Skeletal muscle cell (primary cell): ENCODE measurements at places on chromosomes 3 and 15.

DNA sequence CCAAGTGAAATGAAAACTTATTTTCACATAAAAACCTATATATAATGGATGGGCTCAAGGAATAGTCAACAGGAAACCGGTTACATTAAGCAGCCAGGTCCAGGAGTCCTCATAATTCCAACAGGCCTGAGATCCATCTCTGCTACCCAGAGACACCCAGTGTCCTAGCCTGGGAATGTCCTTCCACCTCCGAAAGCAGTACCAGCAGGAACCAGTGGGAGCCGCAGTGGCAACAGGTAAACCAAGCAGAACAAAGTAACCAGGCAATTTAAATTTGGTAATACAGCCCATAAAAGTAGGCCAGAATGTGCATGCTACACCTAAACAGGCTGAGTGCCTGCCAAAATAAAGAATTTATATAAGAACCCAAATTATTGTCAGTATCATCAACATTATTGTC is 195.6 kb downstream of the ZBBX start:
- DNase-seq: no peak

GRCh38 chr3:58205981-58206380 is 4.8 kb downstream of the DNASE1L3 start:
- DNase-seq: no peak

DNA sequence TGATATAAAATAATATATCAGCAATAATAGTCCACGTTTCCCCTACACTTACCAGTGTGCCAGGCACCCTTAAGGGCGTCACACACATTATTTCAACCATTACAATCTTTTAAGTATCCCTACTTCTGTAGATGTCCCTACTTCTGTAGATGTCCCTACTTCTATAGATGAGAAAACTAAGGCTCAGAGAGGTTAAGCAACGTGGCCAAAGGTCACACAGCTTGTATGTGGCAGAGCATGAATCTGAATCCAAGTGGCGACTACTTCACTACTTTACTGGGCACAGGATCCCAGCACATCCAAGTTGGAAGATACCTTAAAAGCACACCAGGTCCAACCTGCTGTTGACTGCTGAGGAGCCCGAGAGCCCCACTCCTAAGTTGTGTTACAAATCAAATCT is 77.5 kb downstream of the TLE3 start:
- DNase-seq: no peak

DNA sequence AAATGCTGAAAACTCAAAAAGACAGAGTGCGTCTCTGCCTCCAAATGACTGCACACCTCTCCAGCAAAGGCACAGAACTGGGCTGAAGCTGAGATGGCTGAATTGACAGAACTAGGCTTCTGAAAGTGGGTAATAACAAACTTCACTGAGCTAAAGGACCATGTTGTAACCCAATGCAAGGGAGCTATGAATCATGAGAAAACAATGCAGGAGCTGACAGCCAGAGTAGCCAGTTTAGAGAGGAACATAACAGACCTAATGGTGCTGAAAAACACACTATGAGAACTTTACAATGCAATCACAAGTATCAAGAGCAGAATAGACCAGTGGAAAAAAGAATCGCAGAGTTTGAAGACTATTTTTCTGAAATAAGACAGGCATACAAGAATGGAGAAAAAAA is 10.1 kb upstream of the AVEN start:
- peak; percentile 58 for DNase-seq

- DNase-seq: no peak
These were observed 6.5 kb upstream of the AQR start for GRCh38 chr15:34976073-34976472.

DNA sequence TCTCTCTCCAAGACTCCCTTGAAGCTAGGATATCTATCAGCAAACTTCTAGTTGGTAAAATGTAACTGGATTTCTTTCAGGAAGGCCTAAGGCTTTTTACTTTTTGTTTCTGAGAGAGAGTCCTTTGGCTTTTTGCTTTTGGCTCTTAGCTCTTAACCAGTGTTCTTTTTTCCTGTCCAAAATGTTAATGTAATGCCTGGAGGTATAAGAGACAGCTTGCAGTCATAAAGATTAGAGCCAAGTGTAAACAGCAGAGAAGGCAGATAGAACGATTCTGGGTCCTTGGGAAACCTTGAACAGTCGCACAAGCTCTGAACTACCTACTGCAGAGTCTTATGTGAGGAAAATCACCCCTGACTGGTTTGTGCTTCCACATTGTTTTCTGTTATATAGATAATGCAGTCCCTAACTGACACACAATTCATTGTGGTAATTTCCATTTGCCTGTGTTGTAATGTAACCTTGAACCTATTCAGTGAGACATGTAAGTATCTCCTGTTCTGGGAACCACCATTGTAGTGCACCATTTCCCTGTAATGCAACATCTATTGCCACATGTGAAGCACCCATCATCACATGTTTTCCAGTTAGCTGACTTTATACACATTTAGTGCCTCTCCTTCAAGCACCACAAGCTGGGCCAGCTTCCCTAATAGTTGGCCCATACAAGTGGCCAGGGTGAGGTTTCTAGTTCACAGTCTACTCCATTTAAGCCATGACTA is 1311.9 kb downstream of the ROBO1 start:
- no peak for DNase-seq

DNA sequence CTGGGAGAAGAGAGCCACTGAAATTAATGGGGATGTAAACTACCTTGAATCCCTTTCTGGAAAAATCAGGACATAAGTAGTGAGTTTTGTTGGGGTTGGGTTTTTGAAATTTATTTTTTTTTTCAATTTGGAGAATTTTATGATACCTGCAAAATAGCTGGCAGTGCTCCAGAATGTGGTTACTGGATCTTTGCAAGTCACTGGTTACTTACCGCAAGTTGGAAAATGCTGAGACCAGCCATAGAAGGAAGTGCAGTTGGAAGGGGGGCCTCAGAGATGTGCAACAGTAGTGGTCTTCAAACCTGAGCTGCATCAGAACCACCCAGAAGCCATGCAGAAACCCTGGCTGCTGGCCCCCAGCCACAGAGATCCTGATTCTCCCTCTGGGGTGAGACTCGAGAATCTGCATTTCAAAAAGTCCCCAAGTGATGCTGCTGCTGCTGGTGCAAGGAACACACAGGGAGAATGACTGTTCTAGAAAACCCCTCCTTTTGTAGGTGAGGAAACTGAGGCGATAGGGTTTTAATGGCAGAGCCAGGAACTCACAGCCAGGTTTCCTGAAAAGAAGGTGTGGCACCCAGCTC is 39.7 kb downstream of the SEMA5B start:
- no peak for DNase-seq

DNA sequence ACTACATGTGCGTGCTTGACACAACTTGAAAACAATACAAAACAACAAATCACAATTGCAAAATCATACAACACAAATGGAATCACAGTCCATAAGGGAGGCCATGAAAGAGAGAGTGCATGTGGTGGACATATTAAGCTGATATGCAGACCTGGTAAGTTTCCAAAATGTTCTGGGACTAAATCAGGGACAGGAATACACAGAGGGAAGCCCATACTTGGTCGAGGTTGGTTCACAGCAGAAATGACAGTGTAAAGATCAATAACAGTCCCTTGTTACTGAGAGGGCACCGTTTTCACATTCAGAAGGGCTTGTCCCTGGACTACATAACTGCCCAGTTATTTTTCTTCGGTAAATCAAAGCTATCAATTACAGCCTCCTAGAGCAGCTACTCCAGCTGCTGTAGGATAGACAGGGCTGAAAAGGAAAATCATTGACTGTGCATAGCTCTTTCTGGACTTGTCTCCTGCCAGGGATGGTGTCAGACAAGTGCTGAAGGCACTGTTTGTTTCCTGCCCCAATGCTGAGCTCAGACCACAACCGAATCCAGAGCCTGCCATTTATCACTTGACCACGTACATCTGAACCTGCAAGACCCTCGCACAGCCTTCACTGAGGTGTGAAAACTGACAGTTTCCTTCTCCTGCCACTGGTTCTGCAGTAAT is 79.5 kb upstream of the KCNMB2 start:
- no peak for DNase-seq

DNA sequence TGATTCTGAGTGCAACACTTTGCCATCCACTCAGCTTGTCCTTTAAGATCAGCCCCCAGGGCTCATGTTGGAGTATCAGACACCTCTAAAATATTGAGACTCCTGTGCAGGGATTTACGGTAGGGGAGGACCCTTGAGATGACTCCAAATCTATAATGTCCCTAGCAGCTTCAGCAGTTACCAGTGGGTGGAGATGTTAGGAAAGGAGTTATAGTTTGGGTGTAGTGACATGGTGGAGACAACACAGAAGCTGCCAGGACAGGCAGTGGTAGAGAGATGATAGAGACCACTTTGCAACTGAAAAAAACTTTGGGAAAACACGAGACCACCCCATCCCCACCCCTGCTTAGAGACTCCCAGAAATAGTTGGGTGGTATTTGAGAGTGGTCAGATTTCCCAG is 43.3 kb upstream of the GSK3B start:
- DNase-seq: no peak

DNA sequence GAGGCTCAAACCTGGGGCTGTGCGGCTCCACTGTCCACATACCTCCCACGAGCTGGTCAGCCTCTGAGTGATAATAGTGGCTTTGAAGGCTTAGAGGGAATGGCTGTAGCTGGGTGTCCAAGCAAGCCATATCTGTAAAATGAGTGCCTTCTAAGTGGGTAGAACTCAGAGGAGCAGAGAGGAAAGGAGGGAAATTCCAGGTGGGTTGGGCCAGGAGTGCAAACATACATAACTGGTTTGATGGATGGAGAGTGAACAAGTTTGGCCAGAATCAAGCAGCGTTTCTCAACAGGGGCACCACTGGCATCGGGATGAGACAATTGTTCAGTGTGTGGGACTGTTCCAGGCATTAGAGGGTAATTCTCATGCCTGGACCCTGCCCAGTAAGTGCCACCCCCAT is 91.1 kb downstream of the ASB7 start:
- no peak for DNase-seq

DNA sequence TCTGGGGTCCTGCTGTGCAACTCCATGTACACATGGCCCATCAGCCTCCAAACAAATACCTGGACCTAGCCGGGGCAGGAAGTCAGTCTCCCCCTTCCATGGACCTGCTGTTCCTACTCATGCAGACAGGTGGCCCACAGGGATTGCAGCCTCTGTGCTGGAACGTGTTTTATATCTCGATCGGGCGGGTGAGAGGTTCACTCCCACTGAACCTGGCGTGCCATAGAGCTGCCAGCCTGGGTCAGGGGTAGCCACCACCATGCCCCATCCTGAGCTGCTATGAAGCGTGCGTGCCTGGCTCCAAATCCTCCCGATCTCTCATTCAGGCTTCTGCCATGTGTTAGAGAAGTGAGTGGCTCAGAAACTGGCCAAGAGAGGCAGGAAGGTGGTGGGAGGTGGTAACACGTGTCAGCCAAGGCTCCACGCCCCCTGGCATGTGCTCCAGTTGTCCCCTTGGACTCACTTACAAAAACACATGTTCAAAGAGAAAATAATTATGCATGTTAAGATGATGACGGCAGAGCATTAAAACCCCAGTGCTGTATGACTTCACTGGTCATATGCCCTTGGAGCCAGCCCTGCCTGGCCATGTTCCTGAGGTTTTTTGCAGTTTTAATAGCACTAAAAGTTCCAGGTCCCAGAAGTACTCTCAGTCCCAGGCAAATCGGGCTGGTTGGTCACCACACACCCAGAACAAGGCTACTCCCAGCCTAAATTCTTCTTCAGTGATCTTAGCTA is 30.6 kb downstream of the CTSH start:
- no peak for DNase-seq

DNA sequence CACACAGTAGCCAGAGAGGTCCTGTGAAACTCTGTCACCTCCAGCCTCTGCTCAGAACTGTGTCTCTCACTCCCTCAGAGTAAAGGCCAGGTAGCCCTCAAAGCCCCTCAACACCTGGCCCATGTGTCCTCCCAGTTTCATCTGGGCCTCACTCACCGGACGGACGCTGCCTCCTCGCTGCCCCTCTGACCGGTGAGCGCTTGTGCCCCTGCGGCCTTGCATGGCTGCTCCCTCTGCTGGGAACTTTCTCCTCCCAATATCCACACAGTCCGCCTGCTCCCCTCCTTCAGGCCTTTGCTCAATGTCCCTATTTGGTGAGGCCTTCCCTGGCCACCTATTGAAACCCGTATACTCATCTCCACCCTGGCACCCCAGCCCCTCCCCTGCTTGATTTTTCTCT is 36.8 kb upstream of the TRH start:
- no peak for DNase-seq

GRCh38 chr15:84981711-84982300 is at the start of gene PDE8A:
TSS of gene PDE8A (plus strand) at chr15:84981856. CDS start at chr15:84982163, 307 bp downstream.
- no peak for DNase-seq

DNA sequence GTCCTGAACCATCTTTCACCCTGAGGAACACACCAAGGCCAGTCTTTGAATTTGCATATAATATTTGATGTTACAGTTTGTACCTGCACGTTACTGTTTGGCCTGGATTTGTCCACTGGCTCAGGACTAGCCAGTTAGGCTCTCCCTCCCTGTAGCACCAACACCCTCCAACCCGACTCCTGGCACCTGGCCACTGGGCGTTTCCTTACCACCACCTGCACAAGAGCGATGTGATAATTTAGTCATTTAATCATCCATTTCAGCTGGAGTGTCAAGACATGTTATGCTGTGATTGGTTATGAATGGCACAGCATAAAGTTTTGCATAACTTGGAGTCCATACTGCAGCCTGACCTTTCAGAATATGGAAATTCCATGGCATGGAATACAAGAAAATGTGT is 242.4 kb downstream of the KCNMB2 start:
- no peak for DNase-seq

DNA sequence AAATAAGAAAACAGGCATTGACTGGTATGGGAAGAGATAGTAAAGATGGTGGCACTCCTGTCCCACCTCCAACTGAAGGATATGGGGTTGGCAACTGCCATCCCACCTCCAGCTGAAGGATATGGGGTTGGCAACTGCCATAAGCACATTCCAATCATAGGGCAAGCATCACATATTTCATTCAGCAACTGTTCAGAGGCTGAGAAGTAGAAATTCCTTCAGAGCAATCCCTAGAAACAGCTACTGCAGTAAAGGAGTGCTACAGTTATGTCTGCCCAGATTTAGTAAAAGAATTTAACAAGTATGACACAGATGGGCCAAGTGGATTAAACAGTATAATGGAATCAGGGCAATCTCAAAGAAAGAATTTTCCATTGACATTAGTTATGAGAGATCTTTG is 156.8 kb downstream of the IMPG2 start:
- DNase-seq: no peak

GRCh38 chr3:111285184-111285538 is 213.5 kb downstream of the NECTIN3 start:
- no peak for DNase-seq

- DNase-seq: no peak
These were observed 816 bp upstream of the ACAN start for GRCh38 chr15:88802250-88802990.

DNA sequence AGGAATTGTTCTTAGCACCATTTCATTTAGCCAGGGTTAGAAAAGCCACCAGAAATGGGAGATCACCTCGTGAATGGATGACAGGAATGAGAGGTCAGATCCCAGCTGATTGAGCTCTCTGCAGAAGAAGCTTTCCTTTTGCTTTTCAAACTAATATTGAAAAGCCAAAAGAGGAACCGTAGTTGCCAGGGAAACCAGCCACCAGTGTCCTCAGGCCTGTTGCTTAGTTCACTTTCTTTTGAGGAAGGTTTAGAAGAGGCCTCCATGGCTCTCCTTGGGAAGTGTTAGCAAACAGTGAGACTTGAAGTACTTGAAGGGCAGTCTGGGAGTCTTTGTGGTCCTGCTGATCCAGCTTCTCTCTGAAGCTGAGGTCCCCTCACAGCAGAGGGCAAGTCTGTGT is 7.4 kb upstream of the CCK start:
- no peak for DNase-seq

- DNase-seq: no peak
These were observed 155.4 kb upstream of the GBE1 start for GRCh38 chr3:81916890-81917289.

GRCh38 chr3:172087602-172088580 is 48.5 kb downstream of the FNDC3B start:
- no peak for DNase-seq
